ENCODE measurements at places on chromosomes 12 and 14.
A peak's percentile ranks its signal among the peaks of the same experiment; 100 is the strongest.

- no peak for DNase-seq
Measured at GRCh38 chr12:104534162-104534856, 77.6 kb downstream of the CHST11 start.

- peak; percentile 62 for DNase-seq
Measured at GRCh38 chr14:65478596-65478995, 66.1 kb downstream of the FUT8 start.

GRCh38 chr14:61505815-61506809 is 184.7 kb downstream of the PRKCH start:
- DNase-seq = peak; percentile 52

GRCh38 chr14:54955143-54955542 is 52.5 kb upstream of the GCH1 start:
- no peak for DNase-seq

DNA sequence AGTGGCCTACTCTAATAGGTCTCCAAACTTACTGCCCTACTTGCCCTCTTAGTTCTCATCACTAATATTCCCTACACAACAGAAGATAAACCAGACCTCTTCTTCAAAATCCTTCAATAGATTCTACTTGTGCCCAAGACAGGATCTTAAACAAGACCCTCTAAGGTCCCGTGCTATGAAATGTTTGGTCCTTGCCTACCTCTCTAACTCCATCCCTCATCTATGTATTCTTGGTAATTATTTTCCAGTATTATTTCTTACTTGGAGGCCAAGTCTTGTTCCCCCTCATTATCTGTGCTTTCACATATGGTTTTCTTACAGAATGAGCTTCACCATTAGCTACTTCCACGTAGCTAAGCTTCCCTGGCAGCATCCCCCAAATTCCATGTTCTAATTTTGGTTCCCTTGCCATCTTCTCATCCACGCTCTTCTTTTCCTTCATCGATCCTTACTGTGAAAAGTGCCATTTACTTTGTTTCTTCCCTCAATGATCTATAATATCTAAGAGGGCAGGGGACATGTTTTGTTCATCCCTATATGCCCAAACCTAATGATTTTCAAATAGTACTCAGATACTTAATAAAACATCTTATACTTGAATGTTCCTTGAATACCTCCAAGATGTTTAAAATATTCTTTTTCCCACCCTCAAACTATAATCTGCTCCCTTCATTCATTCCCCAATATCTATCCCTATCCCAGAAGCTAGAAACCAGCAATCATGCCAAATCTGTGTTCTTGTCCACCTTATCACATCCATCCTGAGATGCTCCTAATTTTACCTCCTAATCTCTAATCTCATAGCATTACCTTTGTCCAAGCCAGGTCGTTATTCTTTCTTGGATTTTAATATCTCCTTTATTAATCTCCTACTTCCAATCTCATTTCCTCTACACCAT is 10.1 kb downstream of the HNRNPC start:
- DNase-seq = no peak

DNA sequence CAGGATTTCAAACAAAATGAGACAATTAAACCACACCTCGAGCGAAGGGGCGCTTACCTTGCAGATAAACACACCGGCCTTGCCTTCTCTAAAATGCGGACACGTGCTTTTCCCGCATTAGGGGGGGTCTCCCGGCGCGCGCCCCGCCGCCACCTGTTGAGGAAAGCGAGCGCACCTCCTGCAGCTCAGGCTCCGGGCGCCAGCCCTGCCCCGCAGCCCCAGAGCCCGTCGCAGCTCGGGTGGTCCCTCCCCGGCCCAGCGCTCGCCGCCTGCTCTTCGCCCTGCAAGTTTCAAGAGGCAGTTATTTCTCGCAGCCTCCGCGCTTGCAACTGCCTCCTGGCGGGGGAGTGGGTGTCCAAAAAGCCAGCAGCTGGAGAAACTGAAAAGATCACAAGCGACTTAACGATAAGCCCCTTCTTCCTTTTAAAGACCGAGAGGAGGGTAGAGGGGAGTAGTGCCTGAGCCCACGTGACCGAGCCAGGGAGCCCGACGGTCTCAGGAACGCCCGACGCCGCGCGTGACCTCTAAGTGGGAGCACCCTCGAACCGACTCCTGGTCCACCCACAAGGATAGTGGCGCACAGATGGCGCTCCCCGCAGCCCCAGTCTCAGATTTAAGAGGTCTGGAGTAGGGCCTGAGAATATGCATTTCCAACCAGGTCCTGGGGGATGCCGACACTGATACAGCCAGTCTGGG is at the start of gene ESR2:
Gene ESR2 (minus strand): TSS at position 396 of the 696 bp plus-strand sequence. CDS start 11,386 bp downstream, outside the sequence.
- peak; percentile 30 for DNase-seq

DNA sequence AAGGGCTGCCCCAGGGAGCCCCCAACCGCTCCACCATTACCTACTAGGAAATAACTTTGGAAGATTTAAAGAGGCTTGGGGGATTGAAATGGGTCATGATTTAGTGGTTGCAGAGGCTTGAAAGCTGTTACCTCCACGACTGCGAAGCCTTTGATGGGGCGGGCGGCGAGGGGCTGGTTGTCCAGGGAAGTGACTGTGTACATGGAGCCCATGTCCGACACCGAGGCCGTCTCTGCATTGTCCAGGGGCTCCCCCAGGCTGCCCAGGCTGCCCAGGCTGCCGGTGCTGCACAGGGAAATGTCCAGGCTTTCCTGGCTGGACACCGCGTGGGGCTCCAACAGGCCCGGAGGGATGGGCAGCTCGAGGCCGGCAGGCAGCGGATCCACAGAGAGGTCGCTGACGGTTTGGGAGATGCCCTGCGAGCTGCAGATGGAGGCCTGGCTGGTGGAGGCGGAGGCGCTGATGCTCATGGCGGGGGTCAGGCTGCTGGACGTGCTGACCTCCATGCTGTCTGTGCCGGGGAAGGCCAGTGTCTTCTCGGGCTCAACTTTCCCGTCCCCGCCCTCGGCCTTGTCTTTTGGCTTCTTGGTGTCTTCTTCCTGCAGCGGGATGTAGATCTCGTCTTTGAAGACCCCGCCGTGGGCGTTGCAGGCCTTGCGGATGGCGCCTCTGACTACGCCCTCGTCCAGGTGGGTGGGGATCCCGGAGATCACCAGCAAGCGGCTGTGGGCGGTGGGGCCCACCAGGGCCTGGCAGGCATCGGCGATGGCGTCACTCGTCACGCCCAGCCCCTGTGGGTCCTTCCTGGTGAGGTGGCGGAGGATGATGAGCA is 58.9 kb downstream of the TRAFD1 start:
- no peak for DNase-seq

- no peak for DNase-seq
Measured at GRCh38 chr14:102971314-102971713, 48.9 kb downstream of the AMN start.

DNA sequence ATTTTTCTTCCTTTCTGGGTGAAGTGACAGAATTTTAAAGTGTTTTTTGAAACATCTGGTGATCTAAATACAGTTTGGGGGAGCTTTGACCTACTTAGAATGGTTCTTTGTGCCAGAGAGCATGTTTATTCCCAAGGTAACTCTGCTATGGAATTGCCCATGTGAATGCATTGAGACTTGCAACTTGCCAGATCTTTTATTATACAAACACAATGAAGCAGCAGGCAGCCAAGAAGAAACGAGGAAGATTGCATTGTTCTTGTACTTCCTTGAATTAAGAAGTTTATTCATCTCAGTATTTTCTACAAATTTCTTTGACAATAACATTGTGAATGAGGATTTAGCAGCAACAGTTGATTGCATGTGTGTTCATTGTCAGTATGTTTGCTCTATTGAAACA is 55.5 kb downstream of the FGD4 start:
- DNase-seq = no peak

- no peak for DNase-seq
Measured at GRCh38 chr12:15534874-15535273, 212.6 kb downstream of the PTPRO start.

GRCh38 chr14:82854901-82855300 is 1321.2 kb upstream of the SEL1L start:
- no peak for DNase-seq

DNA sequence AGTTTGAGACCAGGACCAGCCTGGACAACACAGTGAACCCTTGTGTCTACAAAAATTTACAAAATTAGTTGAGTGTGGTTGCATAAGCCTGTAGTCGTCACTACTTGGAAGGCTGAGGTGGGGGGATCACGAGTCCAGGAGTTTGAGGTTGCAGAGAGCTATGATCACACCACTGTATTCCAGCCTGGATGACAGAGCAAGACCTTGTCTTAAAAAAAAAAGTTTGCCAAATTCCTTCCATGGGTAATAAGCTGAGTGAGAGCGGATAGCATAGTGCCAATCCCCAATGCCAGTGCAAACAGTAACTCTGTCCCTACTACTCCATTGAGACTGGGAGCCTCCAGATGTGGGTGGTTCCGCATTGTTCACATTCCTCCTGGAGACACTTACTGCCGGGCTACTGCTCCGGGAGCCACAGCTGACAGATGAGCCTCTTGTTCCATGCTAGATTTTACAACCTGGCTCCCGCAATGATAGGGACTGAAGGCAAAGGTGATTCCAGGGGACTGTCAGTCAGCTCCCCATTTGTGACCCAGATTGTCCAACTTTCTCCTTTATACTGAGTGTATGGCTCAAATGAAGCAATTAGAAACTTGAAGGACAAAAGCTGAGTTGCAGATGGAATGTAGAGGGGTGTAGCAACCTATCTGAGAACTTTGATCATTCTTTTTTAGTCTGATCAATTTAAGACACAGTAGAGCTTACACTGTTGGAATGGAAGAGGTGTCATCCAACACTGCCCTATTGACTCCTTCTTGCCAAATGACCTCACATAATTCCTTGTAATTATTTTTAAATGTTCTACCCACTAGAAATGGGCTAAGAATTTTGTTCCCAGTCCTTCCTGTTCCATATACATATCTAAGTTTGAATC is 13.4 kb upstream of the FRMD6 start:
- DNase-seq = peak; percentile 88

GRCh38 chr12:62933602-62934238 is 1.2 kb downstream of the PPM1H start:
- no peak for DNase-seq

GRCh38 chr12:28905220-28905955 is 243.7 kb upstream of the FAR2 start:
- DNase-seq = peak; percentile 56

GRCh38 chr14:66115740-66116502 is 370.2 kb upstream of the CCDC196 start:
- no peak for DNase-seq

- no peak for DNase-seq
Measured at GRCh38 chr12:70005864-70006618, 181.0 kb downstream of the MYRFL start.

DNA sequence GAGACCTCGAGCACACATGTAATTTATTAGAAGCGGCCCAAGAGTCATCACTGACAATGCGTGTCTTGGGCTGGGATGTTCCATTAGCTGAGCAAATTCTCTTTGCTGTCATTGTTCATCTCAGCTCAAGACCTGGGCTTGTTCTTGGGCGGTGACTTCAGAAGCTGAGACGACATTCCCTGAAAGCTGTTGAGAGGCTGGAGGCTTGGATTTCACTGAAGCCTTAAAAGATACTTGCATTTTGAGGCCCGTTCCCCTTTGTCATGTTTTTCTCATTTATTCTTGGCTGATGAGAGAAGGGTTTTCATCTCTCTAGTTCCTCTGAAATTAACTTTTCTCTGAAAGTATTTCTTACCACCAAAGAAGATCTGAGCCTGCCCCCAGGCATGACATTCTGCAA is 16.6 kb upstream of the SUSD6 start:
- DNase-seq = no peak

DNA sequence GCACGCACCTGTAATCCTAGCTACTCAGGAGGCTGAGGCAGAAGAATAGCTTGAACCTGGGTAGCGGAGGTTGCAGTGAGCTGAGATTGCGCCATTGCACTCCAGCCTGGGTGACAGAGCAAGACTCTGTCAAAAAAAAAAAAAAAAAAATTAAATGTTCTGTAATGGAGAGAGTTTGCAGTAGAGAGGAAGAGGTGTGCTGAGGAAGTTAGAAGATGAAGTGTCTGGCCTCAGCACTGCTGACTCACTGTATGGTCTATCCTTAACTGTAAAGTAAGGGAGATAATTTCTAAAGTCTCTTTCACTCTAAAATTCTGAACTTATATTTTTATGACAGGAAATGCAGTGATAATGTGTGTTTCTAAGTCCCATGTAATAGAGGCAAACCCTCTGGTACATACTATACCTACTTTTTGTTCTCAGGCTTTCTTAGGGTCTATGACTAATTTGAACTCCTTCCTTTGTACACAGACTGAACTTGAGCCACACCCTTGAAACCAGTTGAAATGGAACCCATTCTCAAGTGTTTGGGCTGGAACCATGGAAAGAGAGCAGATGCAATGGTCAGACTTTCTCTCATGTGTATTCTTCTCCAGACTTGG is 278.1 kb upstream of the FAR2 start:
- no peak for DNase-seq

DNA sequence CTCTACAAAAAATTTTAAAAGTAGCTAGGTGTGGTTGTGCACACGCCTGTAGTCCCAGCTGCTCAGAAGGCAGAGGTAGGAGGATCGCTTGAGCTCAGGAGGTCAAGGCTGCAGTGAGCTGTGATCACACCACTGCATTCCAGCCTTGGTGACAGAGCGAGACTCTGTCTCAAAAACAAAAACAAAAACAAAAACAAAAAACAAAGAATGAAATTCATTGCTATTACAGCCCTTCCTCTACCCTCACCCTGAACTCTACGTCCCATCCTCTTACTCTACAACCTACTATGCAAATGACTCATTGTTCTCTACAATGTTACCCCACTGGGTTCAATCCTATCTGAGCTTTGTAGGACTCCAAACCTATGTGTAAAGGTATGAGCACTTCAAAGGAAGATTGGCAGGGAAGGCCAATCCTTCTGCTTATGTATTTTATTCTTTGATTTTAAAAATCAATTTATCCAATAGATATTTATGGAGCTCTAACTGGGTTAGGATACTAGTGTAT is 39.3 kb downstream of the NINJ2 start:
- DNase-seq = no peak

DNA sequence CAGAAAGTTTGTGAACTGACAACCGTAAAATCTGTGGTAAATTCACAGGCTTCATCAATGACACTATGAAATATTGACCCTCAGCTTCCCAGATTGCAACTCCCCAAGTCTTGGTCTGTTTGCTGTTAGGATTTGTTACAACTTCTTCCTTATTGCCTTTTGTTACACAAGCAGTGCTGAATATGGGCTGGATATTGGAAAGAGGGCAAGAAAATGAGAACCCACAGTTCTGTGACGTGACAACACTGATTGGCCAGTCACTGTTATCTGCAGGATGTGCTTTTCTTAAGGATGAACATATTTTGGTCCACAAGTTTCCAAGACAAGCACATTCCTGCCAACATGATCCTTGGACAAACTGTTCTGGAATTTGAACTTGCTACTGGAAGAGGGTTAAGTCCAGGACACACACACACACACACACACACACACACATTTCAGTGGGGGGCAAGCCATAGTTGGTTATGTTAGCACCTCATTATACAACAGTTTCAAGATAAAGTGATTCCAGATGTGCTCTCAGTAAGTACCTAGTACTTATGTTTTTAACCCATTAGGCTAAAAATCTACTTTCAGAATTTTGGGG is 16.6 kb upstream of the SLC38A2 start:
- DNase-seq = peak; percentile 98

DNA sequence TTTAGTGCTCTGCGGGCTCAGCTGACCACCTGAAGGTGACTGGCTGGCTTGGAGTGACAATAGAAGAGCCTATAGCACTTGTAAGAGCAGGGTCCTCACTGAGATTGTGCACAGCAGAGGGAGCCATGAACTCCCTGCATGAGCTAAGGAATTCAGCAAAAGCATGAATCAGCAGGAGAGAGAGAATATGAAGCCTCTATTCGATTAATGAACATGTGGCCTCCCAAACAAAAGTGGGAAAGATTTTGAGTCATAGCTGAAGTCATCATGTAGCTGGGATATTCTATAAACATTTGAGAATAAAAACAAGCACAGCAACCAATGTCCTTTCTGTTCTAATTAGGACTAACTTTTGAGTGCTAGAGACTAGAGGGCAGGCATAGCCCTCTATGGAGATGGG is 626.6 kb downstream of the DIO2 start:
- DNase-seq = peak; percentile 97

All from fibroblast of skin of back (primary cell).